Bone marrow (tissue), 2 donors: ENCODE measurements at places on chromosomes 6 and 20.

DNA sequence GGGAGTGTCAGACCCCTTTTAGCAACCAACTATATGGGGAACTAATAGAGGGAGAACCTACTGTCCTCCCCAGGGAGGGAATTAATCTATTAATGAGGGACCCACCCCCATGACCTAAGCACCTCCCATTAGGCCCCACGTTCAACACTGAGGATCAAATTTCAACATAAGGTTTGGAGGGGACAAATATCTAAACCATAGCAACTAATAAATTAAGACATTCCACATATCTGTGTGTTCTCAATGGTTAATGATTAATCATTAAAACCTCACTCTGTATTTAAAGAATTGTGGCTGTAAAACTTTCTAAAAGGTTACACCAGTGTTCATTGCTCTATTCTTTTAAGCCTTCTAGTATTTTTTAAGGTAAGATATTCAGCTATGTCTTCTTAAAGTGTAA, 500.4 kb upstream of the SULF2 start:
- no peak for DNase-seq

DNA sequence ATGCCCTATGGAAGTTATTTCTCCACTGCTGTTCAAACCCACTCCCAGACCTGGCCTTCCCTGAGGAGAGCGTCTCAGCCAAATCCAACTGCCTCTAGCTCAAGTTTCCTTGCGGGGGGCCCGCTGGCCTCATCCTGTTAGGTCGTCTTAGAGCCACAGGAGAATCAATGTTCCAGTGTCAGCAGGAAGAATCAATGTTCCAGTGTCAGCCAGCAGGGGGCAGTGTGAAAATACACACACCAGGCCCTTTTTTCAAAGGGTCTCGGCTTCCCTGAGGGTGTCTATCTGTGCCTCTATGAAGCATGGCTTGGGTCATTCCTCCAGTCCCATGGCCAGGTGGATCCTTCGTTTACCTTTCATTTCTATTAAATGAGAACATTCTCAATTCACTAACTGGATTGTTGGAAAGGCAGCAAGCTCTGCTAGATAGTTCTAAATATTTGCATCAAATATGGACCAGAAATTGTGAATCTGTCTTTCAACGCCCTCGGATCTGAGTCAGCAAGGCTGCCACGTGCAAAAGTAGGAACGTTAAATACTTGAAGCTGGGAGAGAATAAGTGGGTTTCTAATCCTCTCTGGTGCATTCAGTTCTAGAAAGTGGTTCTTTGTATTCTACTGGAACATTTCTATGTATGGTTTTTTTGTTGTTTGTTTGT, 19.2 kb downstream of the PRND start:
- peak; percentile 9 for DNase-seq

GRCh38 chr20:32437391-32438074, 79.4 kb downstream of the ASXL1 start:
- no peak for DNase-seq

GRCh38 chr6:135301304-135301703, 120.2 kb downstream of the MYB start:
- DNase-seq, result no peak

DNA sequence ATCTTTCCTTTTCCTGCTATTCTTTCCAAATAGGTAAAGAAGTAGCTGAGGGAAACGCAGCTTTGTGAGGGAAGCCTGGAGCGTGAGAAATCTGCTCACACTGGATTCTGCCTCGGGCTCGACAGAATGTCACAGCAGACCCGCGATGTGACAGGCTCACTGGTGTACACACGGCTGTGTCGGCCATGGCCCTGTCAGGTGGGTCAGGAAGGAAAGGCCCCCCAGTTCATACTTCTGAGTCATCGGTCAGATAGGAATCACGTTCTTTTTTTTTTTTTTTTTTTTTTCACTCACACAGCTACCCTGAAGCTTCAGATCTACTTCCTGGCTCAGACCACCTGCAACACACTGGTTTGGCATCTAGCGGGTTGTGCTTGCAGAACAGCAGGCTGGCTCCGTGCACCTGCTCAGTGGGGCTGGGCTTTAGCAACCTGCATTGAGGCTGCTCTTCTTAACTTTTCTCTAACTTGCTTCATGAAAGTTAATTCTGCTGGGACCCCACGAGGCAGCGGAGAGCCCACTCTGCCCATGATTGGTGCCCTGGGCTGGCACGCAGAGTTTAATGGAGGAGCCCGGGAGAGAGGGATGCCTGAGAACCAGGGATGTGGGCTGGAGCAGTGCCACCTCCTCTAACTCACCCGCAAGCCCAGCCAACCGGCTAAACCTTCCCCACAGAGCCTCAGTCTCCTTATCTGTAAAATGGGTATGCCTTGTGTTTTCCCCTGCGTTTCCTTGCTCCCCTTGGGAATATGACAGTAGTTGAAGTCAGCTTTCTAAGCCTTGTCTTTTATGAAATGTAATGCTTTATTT, 61.5 kb upstream of the FNDC1 start:
- peak; percentile 45 for DNase-seq

DNA sequence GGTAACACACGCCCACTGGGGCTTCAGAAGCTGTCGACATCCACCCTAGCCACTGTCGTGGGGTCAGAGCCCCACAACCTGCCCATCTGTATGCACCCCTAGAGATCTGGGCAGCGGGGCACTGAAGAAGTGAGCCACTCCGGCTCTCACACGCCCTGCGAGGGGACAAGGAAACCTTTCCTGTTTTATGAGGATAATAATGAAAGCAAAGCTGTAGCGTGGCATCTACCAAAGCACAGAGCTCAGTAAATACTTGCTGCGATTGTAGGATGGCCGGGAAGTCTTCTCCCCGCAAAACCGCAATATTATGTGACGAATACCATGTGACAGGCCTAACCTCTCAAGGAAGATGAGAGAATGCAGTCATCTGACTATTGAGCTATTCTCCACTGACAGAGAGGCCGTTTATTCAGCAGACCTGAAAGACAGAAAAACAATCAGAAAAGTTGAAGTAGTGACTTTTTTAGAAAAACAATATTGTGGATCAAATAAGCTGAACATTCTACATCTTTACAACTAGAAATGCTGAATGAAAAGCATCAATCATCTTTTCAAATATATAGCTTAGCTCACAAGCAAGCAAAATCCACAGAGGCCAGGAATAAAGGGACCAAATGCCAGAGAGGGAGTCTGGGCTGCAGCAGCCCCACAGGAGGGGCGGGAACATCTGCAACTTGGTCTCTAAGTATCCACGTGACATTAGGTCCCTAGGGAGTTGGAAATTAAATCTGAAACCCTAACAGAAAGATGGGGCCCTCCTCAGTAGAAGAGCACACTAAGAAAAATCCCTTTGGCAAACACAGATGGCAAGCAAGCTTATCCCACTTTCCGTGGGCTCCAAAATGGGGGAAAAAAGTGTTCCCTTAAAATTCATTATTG, 207.8 kb downstream of the TTLL2 start:
- DNase-seq, result no peak

DNA sequence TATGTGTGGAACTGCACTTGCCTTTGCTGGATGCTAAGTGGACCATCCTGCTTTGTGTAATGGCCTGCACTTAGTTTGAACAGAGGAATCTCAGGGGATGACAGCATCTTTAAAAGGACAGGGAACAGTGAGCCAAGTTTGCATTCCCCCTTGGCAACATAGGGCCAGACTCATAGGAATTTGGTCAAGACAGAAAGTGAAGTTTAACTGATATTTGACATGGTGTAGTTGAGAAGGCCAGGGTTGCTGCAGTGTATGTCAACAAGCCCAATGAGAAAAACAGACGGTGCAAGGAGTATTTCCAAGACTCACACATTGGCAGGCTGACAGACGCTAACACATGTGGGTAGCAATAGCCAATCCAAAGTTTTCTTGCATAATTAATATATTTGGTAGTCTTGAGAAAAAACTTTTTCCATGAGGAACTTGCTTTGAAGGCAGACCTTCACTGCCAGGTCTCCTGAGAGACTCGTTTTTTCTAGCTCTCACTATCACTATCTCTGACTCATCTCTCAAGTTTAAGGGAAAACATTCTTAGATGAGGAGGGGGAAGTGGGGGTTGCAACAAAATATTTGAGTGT, 213.8 kb downstream of the IBTK start:
- no peak for DNase-seq

DNA sequence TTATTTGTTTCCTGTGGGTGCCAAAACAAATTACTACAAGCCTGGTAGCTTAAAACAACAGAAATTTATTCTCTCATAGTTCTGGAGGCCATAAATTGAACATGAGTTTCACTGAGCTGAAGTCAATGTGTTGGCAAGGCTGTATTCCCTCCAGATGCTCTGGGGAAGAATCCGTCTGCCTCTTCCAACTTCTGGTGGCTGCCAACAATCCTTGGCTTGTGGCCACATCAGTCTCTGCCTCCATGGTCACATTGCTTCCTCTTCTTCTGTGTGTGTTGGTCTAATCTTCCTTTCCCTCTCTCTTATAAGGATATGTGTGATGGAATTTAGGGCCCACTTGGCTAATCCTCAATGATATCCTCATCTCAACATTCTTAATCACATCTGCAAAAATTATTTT, 92.8 kb upstream of the EPB41L1 start:
- DNase-seq, result no peak

DNA sequence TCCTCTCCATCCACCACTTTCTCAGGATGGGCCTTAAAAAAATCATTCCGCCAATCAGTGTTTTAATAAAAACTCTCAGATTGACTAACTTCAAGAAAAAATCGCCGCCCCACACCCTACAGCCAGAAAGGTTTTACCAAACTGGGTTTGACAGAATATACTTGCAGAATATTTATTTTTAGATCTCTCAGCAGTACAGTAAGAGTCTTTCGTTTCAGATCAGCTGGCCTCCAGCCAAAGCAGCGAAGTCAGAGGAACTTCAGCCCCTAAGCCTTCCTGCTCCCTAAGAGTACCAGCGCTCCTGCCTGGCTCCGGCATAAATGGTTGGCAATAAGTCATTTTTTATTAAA, 24.7 kb downstream of the TBC1D7 start:
- DNase-seq, result no peak

DNA sequence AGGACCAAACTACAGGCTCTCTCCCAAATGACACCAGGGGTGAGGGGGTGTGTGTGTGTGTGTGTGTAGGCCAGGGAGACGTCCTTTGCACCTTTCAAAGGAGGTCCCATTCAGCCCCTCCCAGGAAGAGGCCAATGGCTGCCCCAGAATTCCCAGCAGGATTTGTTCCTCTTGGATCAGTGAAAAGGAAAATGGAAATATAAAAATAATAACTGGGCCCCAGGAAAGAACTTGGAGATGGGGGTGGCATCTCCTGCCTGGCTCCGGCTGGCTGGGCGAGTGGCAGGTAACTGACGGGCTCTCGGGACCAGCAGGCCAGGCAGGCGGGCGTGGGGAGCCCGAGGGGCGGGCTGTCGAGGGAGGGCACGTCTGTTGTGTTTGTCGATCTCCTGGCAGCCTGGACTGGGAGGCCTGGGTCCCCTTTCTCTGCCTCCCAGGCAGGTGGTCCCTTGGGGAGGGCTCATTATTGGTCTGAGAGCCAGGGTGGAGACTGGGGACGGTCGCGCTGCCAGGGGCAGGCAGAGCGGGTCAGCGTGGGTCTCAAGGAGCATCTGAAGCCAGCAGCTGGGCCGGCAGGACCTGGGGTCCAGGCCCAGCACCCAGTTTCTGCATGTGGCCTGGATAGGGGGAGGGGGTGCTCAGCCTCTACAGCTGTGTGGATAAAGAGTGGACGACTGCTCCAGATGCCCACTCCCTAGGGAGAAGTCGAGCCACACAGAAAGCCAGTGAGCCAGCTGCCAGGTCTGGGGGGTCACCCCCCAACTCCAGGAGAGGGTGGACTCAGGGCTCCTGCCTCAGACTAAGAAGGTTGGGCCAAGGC, 3.1 kb downstream of the NOL4L start:
- DNase-seq, result no peak
